ENCODE measurements at places on chromosomes 12 and 14.

GRCh38 chr14:61652526-61653262 lies 42.6 kb upstream of the HIF1A start:
- DNase-seq: no peak

DNA sequence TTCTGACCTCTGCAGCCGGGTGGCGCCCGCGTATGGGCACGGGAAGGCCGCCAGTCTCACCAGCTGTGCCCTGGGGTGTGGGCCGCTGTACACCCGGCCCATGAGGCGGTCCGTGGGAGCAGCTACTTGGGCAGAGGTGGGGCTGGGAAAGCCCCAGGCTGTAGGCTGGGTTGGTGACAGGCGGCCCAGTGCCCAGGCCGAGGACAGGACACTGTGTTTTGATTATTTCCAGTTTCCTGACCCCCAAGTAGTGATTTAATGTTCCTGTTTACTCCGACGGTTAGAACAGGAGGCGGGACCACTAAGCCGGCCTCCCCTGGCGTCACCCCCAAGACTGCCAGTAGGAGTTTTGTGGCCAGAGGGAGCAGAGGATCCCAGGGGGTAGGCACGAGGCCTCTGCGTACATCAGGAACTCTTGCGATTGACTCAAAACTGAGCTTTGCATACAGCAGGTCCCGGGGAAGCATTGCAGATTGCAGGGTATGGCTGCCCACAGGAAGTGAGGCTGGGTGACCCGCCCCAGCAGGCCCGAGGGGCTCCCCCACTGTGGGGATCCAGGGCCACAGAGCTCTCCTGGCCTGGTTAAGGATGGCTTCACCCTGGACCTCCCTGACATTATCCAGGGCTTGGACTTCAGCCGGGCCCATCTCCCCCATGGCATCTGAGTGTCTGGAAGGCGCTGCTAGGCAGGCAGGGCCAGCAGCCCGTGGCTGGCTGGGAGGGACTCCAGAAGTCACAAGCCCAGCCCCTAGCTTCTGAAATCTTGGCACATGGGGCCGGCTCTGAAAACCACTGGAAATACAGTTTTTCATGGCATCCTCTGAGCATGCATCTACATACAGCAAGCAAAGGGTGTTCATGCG lies 42.5 kb upstream of the DIO3 start:
- no peak for DNase-seq

- peak; percentile 93 for DNase-seq
Observed at GRCh38 chr12:78403136-78403535, 461.4 kb upstream of the SYT1 start.

- DNase-seq: no peak
Observed at GRCh38 chr14:99524091-99524661, 43.0 kb downstream of the CCNK start.

DNA sequence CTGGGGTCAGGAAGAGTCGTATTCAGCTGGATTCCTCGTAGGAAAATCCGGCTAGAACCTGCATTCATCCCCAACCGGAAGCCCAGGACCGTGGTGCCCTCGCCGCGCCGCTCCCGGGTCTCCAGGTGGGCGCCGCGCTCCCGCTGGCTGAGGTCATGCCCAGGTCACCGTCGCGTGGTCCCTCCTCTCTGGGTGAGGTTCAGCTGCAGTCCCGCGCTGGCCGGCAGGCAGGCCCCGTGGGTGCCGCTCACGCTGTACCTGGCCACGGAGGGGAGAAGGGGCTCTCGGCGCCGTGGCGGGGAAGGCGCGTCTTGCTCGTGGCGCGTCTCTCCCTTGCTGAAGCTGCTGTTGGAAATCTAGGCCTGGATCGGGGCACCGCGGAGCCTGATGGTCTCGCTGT lies 44.5 kb downstream of the LRTM2 start:
- no peak for DNase-seq

- peak; percentile 34 for DNase-seq
Observed at GRCh38 chr12:50402264-50403000, 1.7 kb downstream of the LARP4 start.

DNA sequence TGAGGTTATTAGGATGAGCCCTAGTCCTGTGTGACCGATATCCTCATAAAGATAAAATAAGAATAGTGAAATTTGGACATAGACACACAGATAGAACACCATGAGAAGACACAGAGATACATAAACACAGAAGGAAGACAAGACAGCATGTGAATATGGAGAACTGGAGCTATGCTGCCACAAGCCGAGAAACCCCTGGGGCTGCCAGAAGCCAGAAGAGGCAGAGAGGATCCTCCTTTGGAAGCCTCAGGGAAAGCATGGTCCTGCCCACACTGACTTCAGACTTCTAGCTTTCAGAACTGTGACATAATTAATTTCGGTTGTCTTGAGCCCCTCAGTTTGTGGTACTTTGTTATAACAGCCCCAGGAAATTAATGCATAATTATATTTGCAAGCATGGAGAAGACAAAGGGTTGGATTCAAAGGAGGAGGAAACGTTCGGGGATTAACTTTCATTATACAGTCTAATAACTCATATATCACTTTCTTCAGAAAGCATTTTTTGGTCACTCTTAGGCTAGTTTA lies 1501.8 kb upstream of the FLRT2 start:
- no peak for DNase-seq

DNA sequence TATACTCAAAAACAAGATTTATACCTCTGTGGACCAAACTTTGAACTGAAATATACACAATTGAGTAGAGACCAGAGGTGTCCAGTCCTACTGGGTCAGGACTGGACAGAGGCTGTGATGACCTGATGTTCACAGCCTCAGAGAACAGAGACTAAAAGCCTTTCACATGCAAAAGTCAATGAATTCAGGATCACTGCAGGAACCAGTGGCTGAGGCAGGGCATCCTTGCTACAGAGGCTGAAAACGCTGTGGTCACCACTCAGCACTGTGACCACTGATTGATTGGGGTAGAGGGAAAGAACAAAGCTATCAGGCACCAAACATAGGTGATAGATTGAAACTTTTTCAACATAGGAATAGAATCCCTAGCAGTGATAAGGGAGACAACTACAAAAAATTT lies 25.1 kb downstream of the GRIP1 start:
- no peak for DNase-seq

Measured in kidney tubule cell (primary cell).